ENCODE measurements at places on chromosomes 5 and 9.

GRCh38 chr5:98787131-98787719 lies 13.8 kb downstream of the RGMB start:
- no peak for DNase-seq

GRCh38 chr5:170861917-170862766 lies at the start of gene RANBP17:
Gene RANBP17 (plus strand): TSS chr5:170862018.
- no peak for DNase-seq

DNA sequence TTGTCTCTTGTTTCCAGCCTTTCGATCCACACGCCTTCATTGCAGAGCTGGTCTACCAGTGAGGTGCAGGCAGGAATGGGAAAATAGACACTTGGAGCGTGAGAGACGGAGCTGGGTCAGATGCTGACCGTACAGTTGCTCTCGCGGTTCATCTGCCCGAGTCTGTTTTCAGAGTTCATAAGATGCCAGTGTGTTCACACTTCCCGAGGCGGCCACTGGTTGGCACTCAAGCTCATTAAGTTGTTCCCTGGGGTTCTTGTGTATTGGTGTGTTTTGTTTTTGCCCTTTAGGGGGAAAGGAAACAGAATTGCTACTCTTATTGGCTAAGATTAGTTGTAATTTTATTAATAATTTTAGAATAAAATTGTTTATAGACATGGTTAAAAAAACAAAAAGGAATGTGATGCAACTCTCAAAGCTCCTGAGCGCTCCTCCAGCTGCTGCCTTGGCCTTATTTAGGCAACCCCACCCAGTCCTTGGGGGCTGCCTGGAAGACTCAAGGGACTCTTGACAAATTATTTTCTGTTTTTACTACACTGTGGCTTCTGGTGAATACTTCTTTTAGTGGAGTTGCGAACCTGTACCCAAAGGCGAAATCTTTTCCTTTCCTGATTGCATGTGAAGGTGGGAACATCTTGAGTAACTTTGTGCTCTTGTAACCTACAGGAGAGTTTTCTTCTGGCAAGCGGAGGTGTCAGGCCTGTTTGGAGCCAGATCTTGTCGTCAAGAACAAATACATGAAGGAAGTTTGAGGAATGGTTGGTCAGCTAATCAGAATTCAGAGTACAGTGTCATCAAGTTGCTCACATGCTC lies 146.1 kb downstream of the MAST4 start:
- DNase-seq = no peak

- DNase-seq = no peak
Observed at GRCh38 chr9:124708633-124709291, 62.3 kb downstream of the NR6A1 start.
